M059J (cell line): ENCODE measurements at places on chromosomes 4 and X. TPM values are rescaled to one million over a fixed set of nuclear protein-coding genes. Genes with fewer than 3 reads are reported as not detected.

DNA sequence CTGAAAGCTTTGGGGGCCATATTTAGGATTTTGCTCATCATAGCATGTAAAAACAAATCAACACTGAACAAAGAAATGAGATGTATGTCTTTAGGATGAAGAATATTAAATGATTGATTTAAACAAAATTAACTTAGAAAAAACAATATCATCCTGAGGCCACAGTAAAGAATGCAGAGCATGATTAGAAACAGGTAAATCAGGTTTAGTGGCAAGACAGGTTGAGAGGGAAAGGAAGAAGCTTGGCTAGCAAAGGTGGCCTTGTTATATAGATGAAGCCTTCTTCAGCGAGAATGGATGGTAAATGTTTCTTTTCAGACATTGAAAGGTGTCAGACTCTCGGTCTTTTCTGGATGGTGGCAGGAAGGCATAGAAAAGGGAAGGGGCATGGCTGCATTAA lies 11.9 kb upstream of the MAGEB16 start:
- DNase-seq, result no peak

DNA sequence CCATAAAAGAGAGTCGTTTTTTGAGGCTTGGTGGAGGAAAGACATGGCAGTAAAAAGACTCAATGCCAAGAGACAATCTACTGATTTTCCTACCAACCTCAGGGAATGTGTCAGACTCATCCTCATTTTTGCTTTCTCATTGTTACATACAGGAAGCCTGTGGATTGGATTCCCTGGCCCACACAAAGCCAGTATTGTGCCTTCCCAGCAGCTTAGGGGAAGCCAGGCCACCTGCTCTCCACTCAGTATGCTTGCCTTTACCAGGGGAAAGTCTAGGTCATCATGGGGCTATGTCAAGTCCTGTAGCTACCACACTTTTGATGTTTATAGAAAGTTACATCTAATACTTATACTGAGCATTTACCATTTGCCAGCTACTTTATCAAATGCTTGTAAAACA lies 11.0 kb downstream of the BMX start:
- DNase-seq, result no peak

- DNase-seq, result no peak
Observed at GRCh38 chrX:20654596-20655106, 387.9 kb upstream of the RPS6KA3 start.

- no peak for DNase-seq
Observed at GRCh38 chrX:47327902-47328301, 42.5 kb upstream of the ZNF157 start.

GRCh38 chr4:110480031-110480549 lies 4.1 kb downstream of the ENPEP start:
- peak; percentile 62 for DNase-seq

- no peak for DNase-seq
Observed at GRCh38 chr4:2478229-2478628, 9.3 kb downstream of the RNF4 start.

- DNase-seq, result no peak
Observed at GRCh38 chrX:19557822-19558221, 42.5 kb upstream of the MAP3K15 start.

- peak; percentile 30 for DNase-seq
Observed at GRCh38 chr4:124432500-124432899, 280.0 kb downstream of the ANKRD50 start.

DNA sequence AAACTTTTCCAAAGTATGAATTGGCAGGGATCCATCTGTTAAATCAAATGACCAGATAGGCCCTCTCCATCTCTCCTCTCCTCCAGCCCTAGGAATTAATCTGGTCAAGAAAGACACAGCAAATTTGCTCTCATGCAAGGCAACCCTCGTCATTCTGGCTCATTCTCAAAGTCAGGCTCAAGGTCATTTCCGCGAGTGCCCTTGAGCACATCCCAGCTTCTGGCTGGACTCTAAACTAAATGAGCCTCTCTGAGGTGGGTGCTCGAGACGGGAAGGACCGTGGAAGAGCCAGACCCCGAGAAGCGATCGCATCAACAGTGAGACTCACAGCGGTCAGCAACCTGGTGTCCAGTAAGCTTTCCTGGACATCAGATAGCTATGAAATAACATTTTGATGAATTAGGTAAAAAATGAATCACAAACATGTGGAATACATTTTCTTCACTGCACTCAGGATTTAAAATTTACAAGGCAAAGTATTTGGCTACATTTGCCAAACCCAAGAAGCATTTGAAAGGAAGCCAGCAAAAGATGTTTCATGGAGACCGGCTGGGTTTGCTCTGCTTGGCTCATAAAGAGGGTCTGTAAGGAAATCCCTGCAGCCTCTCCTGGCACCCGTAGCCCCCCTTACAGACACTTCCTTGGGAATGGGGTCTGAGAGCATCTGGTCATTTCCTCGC lies 121.0 kb downstream of the ENPP6 start:
- DNase-seq, result no peak

GRCh38 chr4:89682808-89683207 lies 154.2 kb downstream of the SNCA start:
- DNase-seq, result no peak

DNA sequence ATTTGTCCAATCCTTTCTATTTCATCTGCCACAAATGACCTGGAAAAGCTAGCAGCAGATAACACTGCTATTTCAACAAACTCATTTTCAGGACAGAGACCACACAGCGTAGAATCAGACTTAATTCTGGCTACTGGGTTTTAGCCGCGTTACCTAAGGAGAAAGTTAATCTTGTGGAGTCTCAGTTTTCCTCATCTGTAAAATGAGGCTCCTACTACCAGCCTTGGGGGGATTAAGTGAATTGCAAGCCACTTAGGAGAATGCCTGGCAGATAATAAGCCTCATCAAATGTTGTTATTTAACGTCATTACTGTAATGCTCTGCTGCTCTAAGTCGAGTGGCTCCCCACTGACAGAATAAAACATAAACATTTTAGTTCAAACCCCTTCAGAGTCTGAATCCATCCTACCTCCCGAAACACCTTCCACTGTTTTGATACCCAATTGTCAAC lies 1.4 kb downstream of the CCNI start:
- no peak for DNase-seq

DNA sequence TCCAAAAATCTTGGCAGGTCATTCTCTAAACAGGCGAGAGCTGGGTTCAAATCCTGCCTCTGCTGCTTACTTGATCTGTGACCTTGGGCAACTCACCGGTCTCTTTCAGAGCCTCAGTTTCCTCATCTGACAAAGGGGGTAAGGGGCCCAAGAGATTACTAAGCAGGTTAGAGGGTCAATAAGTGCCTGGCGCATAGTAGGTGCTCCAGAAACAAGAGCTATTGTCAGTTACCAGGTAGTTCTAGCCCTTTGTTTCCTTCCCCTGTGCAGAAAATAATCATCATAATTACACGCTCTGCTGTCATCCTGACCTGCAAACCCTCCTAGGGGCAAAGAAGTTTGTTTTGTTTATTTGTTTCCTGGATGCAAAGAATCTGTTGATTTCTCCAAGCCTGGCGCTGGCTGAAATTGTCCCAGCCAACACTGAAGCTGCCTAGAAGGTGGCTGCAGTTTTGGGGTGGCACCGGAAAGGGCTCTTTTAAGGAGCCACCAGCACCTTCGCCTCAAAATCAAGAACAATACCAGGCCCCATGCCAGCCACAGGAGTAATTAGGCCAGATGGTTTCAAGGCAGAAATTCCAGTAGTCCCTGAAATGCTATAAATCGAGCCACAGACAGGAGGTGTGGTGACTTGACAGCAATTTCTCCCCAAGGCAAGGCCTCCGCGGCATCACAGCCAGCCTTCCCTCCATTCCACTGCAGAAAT lies 10.2 kb upstream of the KIAA0232 start:
- DNase-seq, result peak; percentile 91

DNA sequence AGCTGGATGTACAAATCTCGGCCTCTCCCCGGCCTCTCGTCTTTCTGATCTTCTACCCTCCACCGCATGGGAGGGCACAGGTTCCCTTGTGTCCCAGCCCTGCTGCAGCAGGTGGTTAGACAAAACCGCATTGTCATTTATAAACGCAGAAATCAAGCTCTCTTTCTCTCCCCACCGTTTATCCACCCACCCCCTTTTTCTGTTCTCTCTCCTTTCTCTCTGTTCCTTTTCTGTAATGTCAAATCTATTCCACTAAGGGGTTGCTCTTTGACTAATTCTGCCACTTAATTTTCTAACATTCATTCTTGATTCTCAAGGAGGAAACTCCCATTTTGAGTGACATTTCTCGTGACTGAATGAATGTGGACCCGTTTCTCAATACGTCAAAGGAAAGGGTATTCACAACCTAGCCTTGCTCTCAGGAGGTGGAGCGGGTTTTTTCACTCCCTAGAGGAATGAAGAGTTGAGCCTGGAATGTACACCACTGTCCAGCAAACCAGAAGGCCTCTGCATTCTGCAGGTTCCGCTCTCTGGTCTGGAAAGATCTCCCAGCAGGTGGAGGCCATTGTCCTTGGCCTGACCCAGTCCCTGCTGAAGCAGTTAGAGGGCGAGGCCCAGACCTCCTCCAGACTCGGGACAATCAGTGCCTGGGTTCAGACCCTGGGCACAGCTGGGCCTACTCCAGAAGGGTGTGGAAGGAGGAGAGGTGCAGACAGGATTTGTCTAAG lies 70.9 kb upstream of the ENPP6 start:
- DNase-seq, result no peak

GRCh38 chr4:17762726-17763125 lies 18.7 kb downstream of the FAM184B start:
- DNase-seq, result peak; percentile 27

GRCh38 chr4:71189471-71189870 lies 149.3 kb upstream of the SLC4A4 start:
- DNase-seq, result peak; percentile 33

DNA sequence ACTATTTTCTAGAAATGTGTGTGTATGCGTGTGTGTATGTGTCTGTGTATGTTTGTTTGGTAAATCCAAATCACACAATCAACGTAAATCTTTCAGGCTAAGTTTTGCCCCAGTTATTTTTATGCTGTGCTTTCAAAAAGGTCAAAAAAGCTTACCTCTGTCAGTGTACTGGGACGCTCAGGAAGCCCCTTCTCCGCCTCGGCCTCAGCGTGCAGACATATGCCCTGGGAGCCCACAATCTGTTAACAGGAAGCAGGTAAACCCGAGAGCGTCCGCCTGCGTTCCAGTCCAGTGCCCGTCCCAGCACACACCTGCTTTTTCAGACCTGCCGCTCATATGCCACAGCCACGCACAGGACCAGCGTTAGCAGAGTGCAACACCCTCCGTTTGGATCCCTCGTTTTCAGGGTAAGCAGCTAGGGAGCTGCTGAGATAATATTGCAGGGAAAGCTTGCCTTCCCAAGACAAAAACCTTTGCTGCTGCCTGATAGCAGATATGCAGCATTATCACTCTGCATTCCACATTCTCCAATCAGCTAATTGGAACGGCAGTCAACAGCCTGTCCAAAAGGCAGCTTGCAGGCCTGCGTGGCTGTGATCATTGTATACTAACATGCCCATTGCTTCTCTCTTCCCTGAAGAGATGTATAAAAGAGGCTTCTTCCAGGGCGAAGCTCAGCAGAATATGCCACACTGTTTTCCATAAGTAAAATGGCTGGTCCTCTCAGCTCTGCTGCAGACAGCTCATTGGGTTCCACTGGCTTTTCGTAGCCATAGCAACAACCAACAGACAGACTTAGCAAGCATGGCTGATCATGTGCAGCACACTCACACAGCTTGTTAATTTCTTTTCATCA lies at the start of gene SORBS2:
TSS of gene SORBS2 (minus strand) at position 686 of the 856 bp plus-strand sequence. CDS start 121,623 bp downstream, outside the sequence.
- DNase-seq, result peak; percentile 62

DNA sequence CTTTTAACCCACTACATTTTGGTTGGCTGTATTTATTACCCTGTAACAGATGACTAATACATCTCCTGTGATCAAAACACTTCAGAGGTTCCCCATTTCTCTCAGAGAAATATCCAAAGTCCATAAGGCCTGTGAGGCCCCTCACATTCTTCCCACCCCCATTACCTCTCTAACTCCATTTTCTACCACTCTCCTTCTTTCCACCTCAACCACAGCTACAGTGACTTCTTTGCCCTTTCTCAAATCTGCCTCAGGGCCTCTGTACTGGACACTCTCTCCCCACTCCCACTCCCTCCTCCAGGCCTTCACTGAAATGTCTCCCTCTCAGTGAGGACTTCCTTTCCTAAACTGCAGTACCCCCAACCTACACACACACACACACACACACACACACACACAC lies 8.4 kb upstream of the TMEM144 start:
- DNase-seq, result no peak

- no peak for DNase-seq
Observed at GRCh38 chr4:37799941-37800554, 26.4 kb upstream of the PGM2 start.

The TMPRSS11F gene
- total RNA-seq, result not detected in 2 replicates

The SSX2 gene
- total RNA-seq, result not detected in 2 replicates

The MAGED1 gene
- total RNA-seq, result 387 and 524 TPM in 2 replicates
